ENCODE measurements at places on chromosomes 13 and 19. TPM values are rescaled to one million over a fixed set of nuclear protein-coding genes. Genes with fewer than 3 reads are reported as not detected.

ZNF221 gene
- total RNA-seq, result 5.3 TPM

GIPR gene
- total RNA-seq, result not detected

C19orf85 gene
- total RNA-seq, result not detected

CD320 gene
- 50.6 TPM for total RNA-seq

PINLYP gene
- 2.4 TPM for total RNA-seq

LRRC8E gene
- total RNA-seq, result 2.6 TPM

NKG7 gene
- total RNA-seq, result not detected

IRGC gene
- total RNA-seq, result not detected

RPL28 gene
- total RNA-seq, result 301 TPM

ZNF285 gene
- total RNA-seq, result 1.4 TPM

SULT2B1 gene
- 0.22 TPM for total RNA-seq

FGF21 gene
- total RNA-seq, result not detected

ASPDH gene
- not detected for total RNA-seq

FCAR gene
- total RNA-seq, result not detected

SIGLEC12 gene
- not detected for total RNA-seq

SPATA13 gene
- 24.1 TPM for total RNA-seq

ZNF444 gene
- 13.1 TPM for total RNA-seq

BSPH1 gene
- total RNA-seq, result not detected

RNF6 gene
- total RNA-seq, result 50.3 TPM

ATP8A2 gene
- total RNA-seq, result 0.14 TPM

NKPD1 gene
- total RNA-seq, result under 0.01 TPM

SELENOV gene
- total RNA-seq, result not detected

ZNF491 gene
- 1.6 TPM for total RNA-seq

SPRED3 gene
- 10.2 TPM for total RNA-seq

TBXA2R gene
- 5.6 TPM for total RNA-seq

NCAN gene
- total RNA-seq, result not detected

NOP53 gene
- 65.0 TPM for total RNA-seq

GYS1 gene
- total RNA-seq, result 29.8 TPM

ANGPTL4 gene
- 2.6 TPM for total RNA-seq

NLRP4 gene
- under 0.01 TPM for total RNA-seq

UPK1A gene
- not detected for total RNA-seq

SHISA7 gene
- not detected for total RNA-seq

CEACAM8 gene
- total RNA-seq, result not detected

CIC gene
- total RNA-seq, result 38.5 TPM

NECTIN2 gene
- 127 TPM for total RNA-seq

ZNF497 gene
- total RNA-seq, result 1.3 TPM

DKKL1 gene
- not detected for total RNA-seq

ACER1 gene
- total RNA-seq, result not detected

GRK1 gene
- total RNA-seq, result under 0.01 TPM

SLC5A5 gene
- not detected for total RNA-seq

PLA2G4C gene
- 6.7 TPM for total RNA-seq

PSG11 gene
- total RNA-seq, result not detected

STOML3 gene
- not detected for total RNA-seq

CXCL17 gene
- not detected for total RNA-seq

NXNL1 gene
- total RNA-seq, result not detected

USHBP1 gene
- total RNA-seq, result not detected

ZNF563 gene
- total RNA-seq, result 0.43 TPM

DACH1 gene
- total RNA-seq, result 2.1 TPM

MEIS3 gene
- 42.5 TPM for total RNA-seq

Data from placental pericyte (primary cell).